ENCODE measurements at places on chromosomes 2 and 18.

GRCh38 chr2:102502576-102502975, 29.6 kb downstream of the SLC9A4 start:
- ATAC-seq, result no peak

DNA sequence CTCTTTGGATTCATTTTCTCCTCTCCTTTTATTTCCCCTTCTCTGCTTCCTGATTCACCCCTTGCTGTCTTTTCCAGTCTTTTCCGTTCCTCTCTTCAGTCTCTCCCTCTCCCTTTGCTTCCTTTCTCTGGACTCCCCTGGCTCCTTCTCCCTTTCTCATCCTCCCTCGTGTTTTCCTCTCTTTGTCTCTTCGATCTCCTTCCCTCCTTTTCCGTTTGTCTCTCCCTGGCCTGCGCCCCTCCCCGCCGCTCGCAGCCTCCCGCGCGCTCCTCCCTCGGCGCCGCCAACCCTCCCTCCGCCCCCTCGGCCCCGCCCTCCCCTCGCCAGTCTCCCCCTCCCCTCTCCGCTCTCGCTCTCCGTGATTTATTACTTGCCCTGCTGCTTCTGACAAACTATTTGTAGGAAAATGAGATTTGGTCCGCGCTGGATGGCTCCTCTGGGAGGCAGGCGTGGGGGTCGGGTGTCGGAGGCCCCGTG, 46.0 kb upstream of the PAX8 start:
- peak; percentile 65 for ATAC-seq

DNA sequence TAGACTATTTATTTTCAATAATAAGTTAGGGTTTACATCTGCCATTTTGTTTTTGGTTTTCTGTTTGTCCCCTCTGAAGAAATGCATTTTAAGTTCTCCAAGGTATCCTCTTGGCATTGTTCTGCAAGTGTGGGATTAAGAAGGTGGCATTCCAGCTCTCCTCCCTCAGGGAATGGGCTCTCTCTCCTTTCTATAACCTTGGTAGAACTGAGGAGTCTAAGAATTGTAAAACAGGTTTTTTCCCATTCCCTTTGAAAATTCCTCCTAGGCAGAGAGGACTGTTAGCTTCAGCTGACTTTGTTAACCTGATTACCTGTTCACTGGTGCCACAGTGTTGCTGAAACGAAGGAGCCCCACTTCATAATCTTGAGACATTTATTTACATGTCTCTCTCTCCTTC, 26.1 kb upstream of the RAB1A start:
- no peak for ATAC-seq

GRCh38 chr2:57218206-57218605, 828.4 kb upstream of the VRK2 start:
- no peak for ATAC-seq

- ATAC-seq, result no peak
These were observed 16.2 kb downstream of the PARD6G start for GRCh38 chr18:80231151-80231550.
